Immature natural killer cell (primary cell): ENCODE measurements at places on chromosomes 4 and X. TPM values are rescaled to one million over a fixed set of nuclear protein-coding genes. Genes with fewer than 3 reads are reported as not detected.

DNA sequence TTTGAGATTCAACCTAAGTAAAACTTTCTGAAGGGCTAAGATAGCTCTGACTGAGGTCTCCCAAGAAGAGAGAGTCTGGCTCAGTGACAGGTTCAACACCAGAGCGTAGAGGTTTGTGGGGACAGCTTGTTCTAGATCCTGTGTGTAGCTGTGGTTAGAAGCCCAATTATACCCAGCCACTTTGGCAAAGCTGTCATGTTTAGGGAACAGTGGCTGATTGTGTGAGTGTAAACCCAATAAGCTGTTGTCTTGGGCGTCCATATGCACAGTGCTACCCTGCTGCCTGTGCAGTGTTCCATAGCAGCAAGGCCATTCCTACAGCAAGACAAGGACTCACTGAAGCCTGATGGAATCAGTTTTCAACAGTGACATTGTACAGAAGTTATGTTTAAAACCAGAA is 11.2 kb upstream of the SCRG1 start:
- H3K36me3 ChIP-seq, result no peaks in the 10 kb centered on the region
- no peak overlapping the region for H3K4me3 ChIP-seq
- DNase-seq, result no peak
- no peak overlapping the region for H3K27ac ChIP-seq
- H3K27me3 ChIP-seq, result no peaks in the 10 kb centered on the region
- no peaks in the 10 kb centered on the region for H3K4me1 ChIP-seq

RRH gene
- not detected for polyA plus RNA-seq

NIPAL1 gene
- polyA plus RNA-seq, result not detected

SUPT20HL2 gene
- not detected for polyA plus RNA-seq

BEX5 gene
- polyA plus RNA-seq, result 5.3 TPM

GRID2 gene
- polyA plus RNA-seq, result not detected
